ENCODE measurements at places on chromosomes 11 and 22.

- DNase-seq, result no peak
Measured at GRCh38 chr11:103870821-103871309, 165.6 kb upstream of the DDI1 start.

DNA sequence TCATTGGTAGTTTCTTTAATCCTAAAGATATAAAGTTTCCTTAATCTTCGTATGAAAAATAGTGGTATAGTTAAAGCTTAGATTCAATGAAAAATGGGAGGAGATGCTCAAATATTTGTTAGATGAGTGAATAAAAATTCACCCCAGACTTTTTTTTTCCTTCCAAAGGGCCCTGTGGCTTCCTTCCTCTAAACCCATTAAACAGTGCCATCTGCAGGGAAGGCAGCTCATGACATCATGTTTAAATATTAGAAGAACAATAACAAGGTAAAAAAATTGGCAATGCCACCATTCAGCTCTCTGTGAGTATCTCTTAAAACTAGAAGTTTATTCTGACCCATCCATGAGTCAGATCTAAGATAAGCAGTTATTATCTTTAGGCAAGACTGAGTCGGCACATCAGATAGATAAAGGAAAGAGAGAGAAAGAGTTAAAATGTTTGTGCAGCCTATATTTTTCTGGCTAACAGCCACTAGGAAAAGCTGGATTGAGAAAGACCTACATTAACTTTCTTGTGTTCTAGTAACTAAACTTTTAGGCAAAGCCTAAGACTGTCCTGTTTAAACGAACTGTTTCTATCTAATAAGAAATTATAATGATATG is 19.1 kb upstream of the OOSP1 start:
- peak; percentile 1 for DNase-seq

GRCh38 chr11:44327730-44328129 is 17.8 kb upstream of the ALX4 start:
- no peak for DNase-seq

DNA sequence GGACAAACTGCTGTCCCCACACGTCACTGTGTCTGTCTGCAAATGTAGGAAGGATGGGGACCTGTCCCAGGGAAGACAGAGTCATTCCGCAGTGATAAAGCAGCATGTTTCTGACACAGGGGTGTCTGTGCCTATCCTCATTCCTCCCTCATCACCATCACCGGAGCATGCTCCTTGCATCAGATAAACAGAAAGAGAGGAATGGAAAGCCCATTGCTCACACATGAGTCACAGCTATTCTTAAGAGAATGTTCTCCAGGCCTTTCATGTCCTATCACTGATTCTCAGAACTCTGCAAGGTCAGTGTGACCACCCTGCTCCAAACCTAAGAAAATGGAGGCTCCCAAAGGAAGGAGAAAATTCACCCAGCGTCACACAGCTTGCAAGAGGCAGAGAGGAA is 38.9 kb downstream of the ZNF195 start:
- no peak for DNase-seq

GRCh38 chr22:45948081-45948648 is 28.8 kb downstream of the WNT7B start:
- DNase-seq, result no peak

DNA sequence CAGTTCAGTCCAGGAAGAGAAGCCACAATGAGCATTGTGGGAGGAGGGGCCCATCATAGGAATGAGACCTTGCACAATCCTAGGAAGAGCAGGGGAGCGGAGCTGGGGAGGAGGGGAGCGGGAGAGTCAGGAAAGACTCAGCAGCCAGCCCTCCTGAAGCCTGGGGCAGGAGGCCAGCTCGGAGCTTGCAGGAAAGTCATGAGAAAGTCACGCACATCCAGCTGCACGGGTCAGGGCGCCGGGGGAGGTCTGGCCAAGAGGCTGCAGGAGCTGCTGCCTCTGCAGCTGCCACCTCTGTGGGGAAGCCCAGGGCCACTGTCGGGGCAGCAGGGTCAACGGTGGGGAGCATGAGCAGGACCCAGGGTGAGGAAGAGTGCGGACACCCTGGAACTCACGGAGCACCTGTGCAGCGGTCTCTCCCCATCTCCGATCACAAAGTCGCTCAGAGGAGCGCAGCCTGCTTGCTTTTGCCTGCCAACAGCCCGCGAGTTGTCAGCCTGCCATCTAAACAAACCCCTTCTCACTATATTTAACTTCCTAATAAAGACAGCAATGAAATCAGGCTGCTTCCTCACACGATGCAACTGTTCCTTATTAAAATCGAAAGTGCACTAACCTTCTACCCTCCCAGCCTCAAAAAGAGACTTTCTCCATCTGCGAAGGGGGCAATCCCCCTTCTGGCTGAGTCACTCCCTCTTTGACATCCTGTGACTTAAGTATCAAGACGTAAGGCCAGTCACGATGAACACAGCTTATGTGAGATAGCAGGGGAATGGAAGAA is 52.9 kb upstream of the RTL6 start:
- DNase-seq, result no peak

DNA sequence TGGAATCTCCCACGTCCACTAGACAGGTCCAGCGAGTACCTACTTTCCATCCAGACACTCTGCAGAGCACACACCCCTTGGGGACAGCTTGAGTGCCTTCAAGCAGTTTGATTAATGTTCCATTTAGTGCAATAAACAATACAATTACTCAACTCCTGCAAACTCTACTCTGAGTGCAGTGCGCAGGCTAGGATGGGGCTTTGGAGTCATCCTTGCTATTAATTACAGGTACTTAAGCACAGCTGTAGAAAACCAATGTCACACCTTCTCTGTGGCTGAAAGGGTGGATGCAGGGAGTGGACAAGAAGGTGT is 82.6 kb downstream of the MN1 start:
- DNase-seq, result no peak

DNA sequence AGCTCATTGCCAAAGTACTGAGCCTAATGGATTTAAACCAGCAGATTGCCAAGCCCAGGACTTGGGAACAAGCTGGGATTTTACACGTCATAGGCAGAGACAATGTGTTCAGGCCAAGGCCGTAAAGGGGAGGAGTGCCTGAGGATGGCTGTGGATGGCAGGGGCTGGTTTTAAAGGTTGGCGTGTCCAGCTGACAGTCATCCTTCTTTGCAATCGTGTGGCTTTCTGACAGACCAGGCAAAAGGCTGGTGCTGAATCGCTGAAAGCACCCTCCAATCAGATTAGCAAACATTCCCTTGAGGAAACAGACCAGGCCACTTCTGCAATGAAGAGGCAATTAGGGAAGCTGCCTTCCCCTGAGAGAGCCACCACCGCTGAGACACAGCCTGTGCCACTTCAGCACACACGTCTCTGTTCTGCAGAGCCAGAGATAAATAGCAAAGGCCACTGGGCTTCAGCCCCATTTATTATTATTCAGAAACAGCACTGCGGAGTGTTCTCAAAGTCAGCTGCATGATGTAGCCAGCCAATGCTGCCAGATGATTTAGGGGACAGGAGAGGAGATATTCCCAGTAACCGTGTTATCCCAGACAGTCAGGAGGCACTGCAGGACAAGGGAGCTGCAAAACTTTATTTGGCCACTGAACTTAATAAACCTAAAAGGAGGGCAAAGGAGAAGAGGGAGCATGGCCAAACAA is 54.2 kb upstream of the CSNK2A3 start:
- no peak for DNase-seq

- no peak for DNase-seq
Measured at GRCh38 chr22:40408718-40409612, 38.6 kb downstream of the SGSM3 start.

- DNase-seq, result no peak
Measured at GRCh38 chr11:4092026-4092425, 2.6 kb upstream of the RRM1 start.

GRCh38 chr11:37182031-37182430 is 584.0 kb upstream of the RAG2 start:
- no peak for DNase-seq

- no peak for DNase-seq
Measured at GRCh38 chr11:21553795-21554194, 639.1 kb upstream of the ANO5 start.

- DNase-seq, result no peak
Measured at GRCh38 chr22:41242396-41243117, 1.8 kb upstream of the CHADL start.

- DNase-seq, result no peak
Measured at GRCh38 chr11:94132152-94132558, 3.5 kb downstream of the PANX1 start.

GRCh38 chr11:126383339-126384335 is 28.2 kb downstream of the ST3GAL4 start:
- no peak for DNase-seq

GRCh38 chr11:16186680-16187079 is 169.7 kb downstream of the SOX6 start:
- no peak for DNase-seq

- DNase-seq, result no peak
Measured at GRCh38 chr22:46004105-46004866, 27.3 kb upstream of the WNT7B start.

GRCh38 chr11:113493206-113493605 is 18.0 kb upstream of the DRD2 start:
- DNase-seq, result no peak

GRCh38 chr11:65642014-65642671 is 4.2 kb downstream of the SIPA1 start:
- DNase-seq, result no peak

- DNase-seq, result no peak
Measured at GRCh38 chr11:46519351-46519750, 74.5 kb downstream of the AMBRA1 start.

- DNase-seq, result no peak
Measured at GRCh38 chr11:10664496-10664895, 29.1 kb downstream of the IRAG1 start.

GRCh38 chr11:47188259-47188658 is 2.0 kb upstream of the PACSIN3 start:
- DNase-seq, result no peak

GRCh38 chr22:47872761-47873535 is 1110.5 kb downstream of the TBC1D22A start:
- no peak for DNase-seq

GRCh38 chr11:69643646-69644045 is 2.7 kb downstream of the CCND1 start:
- no peak for DNase-seq

GRCh38 chr22:45621836-45622600 is 49.6 kb upstream of the ATXN10 start:
- DNase-seq, result no peak

DNA sequence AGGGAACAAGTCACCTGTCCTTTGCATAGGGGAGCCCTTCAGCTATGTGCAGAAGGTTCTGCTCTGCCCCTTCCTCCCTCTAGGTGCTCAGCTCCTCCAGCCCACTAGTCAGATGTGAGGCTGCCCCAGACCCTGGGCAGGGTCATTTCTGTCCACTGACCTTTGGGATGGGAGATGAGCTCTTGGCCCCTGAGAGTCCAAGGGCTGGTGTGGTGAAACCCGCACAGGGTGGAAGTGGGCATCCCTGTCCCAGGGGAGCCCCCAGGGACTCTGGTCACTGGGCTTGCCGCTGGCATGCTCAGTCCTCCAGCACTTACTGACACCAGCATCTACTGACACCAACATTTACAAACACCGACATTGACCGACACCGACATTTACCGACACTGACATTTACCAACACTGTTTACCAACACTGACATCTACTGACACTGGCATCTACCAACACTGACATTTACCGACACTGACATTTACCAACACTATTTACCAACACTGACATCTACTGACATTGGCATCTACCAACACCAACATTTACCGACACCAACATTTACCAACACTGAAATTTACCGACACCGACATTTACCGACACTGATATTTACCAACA is 71.9 kb upstream of the PPP6R3 start:
- DNase-seq, result no peak

DNA sequence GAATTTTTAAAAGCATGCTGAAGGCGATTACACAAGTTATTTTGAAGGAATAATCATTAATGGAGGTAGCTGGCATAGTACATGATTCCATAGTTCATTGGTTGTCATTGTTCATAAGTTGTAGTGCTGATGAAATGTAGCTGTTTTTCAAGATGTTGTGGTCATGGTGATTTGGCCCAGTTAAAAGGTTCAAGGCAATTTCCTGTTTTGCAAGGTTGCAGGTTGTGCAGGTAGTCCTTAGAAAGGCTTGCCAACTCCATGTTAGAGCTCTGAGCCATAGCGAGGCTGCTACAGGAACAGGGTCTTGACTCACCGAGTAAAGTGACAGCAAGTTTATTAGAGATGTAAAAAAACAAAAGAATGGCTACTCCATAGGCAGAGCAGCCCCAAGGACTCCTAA is 95.8 kb upstream of the CHORDC1 start:
- no peak for DNase-seq

DNA sequence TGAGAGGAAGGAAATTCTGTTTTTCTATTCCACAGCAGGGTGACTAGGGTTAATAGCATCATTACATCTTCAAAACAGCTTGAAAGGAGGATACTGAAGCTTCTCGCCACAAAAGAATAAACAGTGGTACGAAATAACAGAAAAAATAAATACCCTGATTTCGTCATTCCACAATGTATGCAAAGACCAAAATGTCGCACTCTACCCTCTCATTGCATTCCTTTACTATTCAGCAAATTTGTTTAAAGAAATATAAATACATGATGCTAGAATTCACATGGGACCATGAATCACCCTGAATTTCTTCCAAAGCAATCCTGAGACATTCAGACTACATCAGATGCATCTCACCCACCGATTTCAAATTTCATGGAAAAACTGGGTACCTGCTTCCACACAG is 112.3 kb upstream of the TOP3B start:
- DNase-seq, result no peak

- peak; percentile 85 for DNase-seq
Measured at GRCh38 chr22:50341977-50342650, 1.0 kb upstream of the PPP6R2 start.

DNA sequence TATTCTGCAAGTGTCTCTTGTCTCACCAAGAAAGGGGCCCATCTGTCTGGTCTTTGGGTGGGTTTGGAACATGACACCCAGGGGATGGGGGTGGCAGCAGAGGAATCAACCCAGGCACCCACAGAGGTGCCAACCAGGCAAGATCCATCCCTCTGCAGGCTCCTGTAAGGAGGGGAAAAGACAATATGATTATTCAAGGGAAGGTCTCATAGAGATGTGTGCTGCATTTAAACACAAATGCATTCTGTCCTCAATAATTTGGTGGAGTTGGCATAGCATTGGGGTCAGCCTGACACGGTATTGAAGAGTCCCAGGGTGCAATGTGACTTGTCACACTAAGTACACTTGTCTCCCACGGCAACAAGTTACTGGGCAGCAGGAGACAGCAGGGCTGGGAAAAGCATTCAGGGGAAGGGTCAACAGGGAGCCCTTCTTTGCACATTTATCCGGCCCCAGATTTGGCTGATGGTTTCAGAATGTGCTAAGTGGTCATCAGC is 33.1 kb upstream of the SPON1 start:
- DNase-seq, result peak; percentile 75

DNA sequence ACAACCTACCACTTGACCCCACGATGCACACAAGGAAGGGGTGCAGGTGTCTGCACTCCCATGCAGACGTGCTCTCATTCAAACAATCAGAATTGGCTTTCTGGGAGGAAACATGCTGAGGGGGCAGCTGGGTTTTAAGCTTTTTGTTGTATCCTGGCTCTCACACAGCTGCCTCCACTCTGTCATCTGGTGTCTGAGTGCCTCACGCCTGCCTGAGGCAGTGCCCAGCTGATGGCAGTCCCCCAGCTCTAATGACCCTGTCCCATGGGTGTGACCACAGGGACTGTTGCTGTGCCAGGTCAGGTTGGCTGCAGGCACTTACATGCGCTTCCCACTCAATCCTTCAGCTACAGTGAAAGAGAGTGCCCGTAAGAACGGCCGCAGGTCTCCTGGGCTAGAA is 53.7 kb downstream of the ARFGAP3 start:
- DNase-seq, result no peak
